ENCODE measurements at places on chromosomes 5 and 9.

- DNase-seq = no peak
These were observed 83.9 kb downstream of the DCP2 start for GRCh38 chr5:113060408-113061025.

GRCh38 chr5:166285361-166285760, 2006.1 kb upstream of the WWC1 start:
- no peak for DNase-seq

GRCh38 chr9:17402309-17402708, 176.6 kb upstream of the SH3GL2 start:
- DNase-seq = peak; percentile 17

DNA sequence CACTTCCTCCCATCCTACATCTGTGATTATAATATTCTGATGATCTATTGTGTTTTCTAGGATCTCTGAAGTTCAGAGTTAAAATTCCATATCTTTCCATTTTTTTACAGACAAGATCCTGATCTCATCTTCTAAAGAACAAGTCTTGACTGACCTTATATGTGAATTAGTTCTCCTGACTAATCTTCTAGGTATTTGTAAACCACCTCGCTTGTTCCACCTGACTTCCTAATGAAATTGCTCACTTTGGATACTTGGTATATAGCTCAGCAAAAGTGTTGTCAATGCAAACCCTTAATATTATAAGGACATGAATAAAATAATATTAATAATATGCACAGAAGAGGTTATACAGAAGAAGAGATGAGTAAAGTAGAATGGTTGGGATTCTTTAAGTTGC, 68.2 kb upstream of the NR4A3 start:
- peak; percentile 16 for DNase-seq

- DNase-seq = peak; percentile 46
These were observed 94.9 kb downstream of the DENND1A start for GRCh38 chr9:123834889-123835562.

DNA sequence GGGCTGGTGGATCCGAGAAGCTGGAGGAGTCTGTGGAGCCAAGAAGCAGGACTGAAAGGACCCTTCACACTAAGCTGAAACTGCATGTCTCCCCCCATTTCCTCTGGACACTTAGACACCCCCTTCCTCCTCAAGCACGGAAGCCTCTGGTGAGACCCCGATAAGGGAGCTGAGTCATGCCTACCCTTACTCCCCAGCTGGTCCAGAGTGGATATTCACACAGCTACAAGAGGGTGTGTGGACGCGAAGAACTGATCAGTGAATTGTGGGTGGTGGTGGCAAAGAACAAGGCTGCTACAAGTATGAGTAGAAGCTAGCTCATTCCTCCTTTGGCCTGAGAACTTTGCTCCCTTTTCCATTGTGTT, 4.3 kb downstream of the TLN1 start:
- no peak for DNase-seq

DNA sequence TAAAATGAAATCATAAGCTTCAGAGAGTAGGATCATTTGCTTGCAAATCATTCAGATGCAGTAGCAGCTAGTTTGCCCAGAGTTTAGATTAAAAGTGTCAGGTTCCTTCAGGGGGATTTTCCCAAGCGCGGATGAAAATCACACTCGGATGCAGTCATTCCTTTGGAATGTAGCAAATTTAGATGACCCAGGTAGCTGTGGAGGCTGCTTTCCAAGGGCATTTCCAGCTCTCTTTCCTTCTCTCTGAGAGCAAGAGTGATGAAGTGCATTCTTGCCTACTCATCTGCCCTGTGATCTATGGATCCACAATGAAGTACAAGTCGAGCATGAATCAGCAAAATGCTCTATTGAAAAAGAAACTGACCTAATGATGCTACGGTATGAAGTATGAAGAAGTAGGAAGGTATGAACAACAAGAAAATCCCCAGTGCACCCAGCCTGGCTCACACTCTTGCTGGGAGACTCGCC, 200.2 kb downstream of the PLK2 start:
- peak; percentile 94 for DNase-seq

GRCh38 chr9:34654323-34655051, 2.5 kb downstream of the IL11RA start:
- peak; percentile 88 for DNase-seq

DNA sequence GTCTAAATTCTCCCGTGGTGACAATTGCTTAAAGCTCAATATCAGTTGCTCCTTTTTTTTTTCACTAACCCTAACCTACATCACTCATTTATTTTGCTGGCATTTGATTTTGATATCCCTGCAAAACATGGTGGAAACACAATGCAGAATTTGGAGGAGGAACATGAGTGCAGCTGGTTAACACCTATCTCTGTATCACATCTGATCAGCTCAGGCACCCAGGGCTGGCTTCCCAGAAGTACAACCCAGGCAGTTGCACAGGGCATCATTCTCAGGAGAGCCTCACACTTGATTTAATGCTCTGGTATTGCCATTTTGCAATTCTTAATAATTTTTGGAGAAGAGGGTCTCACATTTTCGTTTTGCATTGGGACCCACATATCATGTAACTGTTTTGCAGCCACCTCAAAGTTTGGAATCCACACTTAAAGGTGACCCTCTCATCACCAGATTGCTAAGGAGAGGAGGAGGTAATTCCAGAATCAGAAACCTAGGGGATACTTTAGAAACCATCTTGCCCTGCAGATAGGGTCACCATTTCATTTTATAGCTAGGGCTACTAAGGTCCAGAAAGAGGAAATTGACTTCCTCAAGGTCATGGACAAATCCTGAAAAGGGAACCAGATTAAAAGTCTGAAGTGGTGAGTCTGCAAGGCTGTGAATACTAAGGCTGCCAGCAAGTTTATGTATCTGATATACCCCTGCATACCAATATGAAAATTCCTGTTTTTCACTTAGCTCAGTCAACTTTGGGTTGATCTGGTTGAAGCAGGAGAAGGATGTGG, 19.3 kb upstream of the ADAM19 start:
- no peak for DNase-seq

- no peak for DNase-seq
These were observed 156.3 kb downstream of the ELAVL2 start for GRCh38 chr9:23669776-23670175.

DNA sequence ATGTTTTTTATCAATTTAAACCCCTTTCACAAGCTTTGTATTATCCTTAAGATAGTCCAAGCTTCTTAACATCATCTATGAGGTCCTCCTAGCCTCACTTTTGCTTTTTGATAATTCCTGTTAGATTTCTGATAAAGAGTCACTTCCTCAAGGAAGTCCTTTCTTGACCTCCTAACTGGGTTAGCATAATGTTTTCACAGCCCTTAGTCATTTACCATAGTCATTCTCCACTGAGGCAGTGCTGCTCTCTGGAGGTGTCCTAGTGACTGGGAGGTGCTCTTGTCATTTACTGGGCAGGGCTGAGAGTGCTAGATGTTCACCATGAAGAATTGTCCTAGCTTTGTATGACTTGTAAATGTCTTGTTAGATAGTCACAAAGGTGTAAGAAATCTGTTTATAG, 26.4 kb downstream of the TNPO1 start:
- DNase-seq = no peak

DNA sequence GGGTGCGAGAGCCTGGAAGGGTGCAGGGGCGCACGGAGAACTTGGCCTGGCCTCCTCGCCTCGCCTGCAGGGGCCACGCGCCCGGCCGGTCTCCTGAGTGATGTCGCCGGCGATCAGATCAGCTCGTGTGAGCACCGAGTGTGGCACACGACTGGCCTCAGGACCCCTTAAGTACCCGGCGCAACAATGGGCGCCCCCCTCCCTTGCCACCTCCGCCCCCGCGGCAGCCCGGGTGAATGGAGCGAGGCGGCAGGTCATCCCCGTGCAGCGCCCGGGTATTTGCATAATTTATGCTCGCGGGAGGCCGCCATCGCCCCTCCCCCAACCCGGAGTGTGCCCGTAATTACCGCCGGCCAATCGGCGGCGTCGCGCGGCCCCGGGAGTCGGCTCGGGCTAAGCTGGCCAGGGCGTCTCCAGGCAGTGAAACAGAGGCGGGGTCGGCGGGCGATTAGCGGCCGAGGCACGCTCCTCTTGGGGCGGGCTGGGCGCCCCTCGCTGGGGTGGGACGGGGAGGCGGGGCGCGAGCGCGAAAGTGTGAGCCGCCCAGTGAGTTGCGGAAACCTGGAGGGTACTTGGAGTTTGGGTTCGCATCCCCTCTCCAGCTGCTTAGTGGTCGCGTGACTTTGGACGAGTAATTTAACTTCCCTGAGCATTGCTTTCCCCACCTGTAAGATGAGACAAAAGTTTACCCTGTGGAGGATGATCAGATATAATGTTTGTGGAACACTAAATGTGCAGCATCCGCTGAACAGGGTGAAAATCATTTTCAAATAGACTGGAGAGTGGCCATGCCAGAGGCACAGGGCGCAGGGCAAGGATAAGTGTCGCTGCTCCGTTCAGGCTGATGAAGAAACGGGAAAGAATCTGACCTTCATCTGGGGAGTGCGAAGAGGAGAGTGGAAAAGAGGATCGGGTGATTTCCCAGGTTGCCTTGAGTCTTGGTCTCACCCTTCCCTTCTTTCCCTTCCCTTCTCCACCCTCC, at the start of gene NEUROG1:
Gene NEUROG1 (minus strand): TSS at position 145 of the 982 bp plus-strand sequence. CDS start 274 bp downstream, outside the sequence.
- DNase-seq = no peak

- no peak for DNase-seq
These were observed 307.3 kb downstream of the MLLT3 start for GRCh38 chr9:20314981-20315380.

DNA sequence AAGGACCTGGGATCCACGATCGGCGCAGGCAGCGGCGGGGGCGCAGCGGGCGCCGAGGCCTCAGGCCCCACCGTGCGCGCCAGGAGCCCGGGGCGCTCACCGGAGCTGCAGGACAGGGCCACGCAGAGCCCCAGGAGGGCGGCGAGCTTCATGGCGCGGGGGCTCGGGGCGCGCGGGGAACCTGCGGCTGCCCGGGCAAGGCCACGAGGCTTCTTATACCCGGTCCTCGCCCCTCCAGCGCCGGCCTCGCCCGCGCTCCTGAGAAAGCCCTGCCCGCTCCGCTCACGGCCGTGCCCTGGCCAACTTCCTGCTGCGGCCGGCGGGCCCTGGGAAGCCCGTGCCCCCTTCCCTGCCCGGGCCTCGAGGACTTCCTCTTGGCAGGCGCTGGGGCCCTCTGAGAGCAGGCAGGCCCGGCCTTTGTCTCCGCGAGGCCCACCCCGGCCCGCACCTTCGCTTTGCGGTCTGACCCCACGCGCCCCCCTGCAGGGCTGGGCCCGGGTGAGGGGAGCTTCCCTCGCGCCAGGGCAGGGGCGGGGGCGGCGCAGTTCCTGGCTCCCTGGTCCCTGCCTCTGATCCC, at the start of gene SCGB3A1:
Gene SCGB3A1 (minus strand): TSS at position 189 of the 577 bp plus-strand sequence. CDS start 37 bp downstream, at position 152.
- DNase-seq = no peak

DNA sequence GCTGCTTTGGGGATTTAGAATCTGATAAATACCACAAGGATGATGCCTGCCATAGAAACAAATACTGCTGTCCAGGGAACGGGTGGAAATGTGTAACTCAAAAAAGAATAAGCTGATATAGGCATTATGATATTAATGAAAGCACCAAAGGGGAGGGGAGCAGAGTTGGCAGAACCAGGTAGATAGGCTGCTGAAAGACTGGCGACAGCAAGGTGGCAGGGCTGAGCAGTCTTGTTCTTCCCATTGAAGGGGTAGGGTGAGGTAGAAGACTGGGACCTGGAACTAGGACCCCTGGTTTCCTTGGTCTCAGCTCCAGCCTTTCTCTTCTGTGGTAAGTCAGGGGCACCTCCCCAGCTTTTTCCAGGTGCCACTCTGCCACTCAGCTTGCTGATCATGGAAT, 31.4 kb upstream of the TMOD1 start:
- no peak for DNase-seq

DNA sequence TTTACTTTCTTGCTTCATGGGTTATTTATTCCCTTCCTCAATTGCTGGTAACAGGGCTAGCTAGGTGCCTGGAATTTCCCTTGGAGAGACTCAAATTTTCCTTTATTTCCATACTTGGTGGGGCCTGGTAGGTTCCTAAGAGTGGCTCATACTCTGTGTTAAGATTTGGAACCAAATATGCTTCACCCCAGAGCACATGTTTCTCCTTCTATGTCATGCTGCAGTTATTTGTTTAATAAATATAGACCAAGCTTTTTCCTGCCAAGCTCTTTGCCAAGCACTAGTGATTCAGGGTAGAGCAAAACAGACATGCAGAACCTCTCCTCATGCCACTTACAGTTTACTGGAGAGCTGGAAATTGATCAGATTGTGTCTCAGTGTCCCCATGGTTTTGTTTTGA, 290.3 kb upstream of the SGCD start:
- DNase-seq = peak; percentile 56

Data from fibroblast of skin of abdomen (primary cell).